NCI-H1436 treated with DMSO at 0.1 percent for 48 hours (cell line): ENCODE measurements at places on chromosomes 4 and X.

- DNase-seq, result no peak
Measured at GRCh38 chr4:138389976-138390685, 148.0 kb upstream of the SLC7A11 start.

- no peak for DNase-seq
Measured at GRCh38 chr4:102500352-102500695, 835 bp upstream of the NFKB1 start.

DNA sequence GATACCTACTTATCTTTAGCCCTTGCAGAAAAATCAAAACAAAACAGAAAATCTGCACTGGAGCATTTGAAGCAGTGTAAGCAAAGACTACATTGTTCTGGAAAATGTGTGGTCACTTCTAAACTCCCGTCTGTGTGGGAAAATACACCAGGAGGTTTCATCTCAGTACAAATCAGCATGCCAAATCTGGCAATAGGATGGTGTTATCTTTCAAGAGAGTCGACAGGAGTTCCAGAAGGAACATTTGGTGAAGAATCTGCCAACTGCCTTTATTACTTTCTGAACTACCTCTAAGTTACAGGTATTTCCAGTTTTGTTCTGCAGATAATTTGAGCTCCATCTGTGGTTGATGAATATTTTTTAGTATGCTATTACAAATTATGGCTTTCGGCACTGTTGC lies 1348.0 kb downstream of the RAPGEF2 start:
- no peak for DNase-seq

DNA sequence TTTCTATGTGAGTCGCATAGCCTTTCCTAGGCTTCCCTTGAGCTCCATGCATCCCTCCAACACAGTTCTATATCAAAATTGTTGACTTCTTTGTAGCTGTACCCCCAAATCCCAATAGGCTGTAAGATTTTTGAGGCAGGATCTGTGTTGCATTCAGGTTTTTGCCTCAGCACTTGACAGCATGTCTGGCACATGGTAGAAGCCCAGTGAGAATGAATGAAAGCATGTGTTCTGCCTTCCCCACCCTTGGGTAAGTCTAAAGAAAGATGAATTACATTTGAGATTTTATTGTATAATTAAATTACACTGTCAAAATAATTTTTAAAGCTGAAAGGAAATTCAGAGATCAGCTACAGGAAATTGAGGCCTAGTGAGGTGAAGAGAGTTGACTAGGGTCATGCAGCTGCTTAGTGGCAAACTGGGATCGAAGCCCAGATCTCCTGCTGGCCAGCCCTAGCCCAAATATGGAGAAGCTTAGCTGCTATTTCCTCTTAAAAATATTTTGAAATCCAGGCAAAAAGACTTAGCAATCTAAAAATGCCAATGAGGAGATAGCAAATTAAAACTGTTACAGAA lies 122.5 kb downstream of the SPATA18 start:
- no peak for DNase-seq

GRCh38 chr4:51890760-51891159 lies 47.8 kb downstream of the DCUN1D4 start:
- no peak for DNase-seq

- no peak for DNase-seq
Measured at GRCh38 chrX:131895807-131896206, 127.3 kb upstream of the STK26 start.

DNA sequence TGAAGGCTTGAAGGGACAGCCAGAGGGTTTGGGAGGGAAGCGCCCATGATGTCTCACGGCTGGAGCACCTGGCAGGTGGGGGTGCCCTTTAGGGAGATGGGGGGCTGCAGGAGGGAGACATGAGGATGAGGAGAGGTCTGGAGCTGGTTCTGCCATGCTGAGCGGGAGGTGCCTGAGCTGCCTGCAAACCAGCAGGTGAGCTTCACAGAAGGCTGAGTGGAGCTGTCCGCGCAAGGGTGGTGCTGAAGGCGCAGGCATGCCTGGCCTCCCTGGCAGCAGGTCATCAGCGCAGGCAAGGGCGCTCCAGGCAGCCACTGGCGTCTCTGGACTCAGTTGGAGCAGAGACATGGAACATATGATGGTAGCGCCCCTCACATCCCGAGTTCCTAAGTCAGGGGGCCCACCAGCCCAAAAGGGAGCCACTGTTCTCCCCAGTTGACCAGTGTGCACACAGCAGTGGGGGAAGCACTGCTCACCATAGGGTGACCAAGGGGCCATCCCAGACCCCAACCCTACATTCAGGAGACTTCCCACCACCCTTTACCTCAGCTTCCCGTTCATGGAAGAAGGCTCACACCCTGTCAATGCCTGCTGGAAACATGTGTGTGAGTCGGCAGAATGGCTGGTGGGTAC lies 25.8 kb downstream of the ADRA2C start:
- no peak for DNase-seq

DNA sequence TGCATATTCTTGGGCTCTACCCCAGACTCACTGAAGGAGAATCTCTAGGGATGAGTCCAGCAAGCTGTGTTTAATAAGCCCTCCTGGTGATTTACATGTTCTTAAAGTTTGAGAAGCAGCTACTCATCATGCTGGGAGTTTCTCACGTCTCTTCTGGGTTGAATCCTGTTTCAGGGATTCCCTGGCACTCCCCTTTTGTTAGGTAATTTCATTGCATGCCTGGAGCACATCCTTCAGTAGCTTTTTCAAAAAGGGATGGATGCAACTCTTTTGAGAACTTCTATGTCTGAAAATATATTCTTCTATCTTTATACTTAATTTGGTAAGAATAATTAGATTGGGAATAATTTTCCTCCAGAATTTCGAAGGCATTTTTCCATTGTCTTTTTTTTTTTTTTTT lies 4.4 kb downstream of the EVC start:
- no peak for DNase-seq

DNA sequence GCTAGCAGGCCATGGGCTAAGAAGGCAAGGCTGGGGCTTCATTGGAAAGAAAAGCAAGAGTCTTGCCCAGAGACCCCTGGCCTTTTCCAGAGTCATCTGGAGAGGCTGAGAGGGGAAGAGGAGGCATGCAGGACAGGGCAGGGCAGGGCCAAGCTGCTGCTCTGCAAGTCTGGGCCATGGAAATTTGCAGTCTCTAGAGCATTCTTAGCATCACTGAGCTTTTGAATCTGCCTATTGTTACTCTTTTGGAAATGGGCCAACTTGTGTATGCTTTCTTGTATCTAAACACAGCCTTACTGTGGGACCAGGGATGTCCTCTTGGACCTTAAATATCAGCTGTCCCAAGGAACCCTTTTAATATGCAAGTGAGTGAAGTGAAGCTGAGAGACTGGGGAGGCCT lies 560.5 kb downstream of the MID1IP1 start:
- no peak for DNase-seq

DNA sequence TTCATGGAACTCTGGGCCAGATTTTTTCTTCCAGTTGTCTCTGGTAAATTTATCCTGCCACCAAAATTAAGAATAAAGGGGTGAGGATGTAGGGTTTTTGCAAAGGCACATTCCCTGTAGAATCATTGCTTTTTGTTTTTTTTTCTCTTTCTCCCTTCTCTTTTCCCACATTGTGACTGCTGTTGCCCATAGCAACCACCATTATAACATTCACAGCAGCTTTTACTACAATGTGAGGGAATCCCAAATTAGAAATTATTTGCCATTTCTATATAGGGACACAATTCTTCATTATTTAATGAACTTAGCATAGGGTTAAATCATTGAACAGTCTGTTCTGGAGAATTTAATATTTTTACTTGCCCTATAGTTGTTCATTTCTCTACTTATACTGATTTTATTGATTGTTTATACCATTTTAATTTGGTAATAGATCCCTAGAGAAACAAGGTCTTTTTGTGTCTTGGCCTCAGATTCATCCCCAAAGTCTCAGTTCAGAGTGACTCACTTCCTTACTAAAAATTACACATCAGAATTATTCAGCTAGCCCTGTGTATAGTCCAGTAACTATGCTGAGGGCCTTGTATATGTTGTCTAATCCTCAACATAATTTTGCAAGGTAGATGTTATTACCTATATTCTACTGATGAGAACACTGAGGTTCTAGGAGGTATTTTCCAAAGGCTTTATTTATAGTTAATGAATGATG lies 80.8 kb upstream of the ANK2 start:
- DNase-seq, result no peak

- DNase-seq, result no peak
Measured at GRCh38 chrX:65690057-65690855, 22.8 kb downstream of the MSN start.

DNA sequence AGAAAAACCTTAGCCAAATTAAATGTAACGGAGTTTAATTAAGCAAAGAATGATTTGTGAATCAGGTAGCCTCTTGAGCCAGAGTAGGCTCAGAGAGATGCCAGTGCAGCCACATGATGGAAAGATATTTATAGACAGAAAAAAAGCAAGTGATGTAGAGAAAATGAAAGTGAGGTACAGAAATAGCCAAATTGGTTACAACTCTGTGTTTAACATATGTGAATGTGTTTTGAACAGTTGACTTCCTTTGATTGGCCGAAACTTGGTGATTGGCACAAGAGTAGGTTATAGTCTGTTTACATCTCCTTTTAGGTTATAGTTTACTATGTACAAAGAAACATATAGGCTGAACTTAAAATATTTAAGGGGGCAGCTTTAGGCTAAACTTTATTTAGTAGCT lies 459.9 kb upstream of the BOD1L1 start:
- no peak for DNase-seq

GRCh38 chr4:176565049-176565448 lies 227.7 kb downstream of the VEGFC start:
- no peak for DNase-seq

DNA sequence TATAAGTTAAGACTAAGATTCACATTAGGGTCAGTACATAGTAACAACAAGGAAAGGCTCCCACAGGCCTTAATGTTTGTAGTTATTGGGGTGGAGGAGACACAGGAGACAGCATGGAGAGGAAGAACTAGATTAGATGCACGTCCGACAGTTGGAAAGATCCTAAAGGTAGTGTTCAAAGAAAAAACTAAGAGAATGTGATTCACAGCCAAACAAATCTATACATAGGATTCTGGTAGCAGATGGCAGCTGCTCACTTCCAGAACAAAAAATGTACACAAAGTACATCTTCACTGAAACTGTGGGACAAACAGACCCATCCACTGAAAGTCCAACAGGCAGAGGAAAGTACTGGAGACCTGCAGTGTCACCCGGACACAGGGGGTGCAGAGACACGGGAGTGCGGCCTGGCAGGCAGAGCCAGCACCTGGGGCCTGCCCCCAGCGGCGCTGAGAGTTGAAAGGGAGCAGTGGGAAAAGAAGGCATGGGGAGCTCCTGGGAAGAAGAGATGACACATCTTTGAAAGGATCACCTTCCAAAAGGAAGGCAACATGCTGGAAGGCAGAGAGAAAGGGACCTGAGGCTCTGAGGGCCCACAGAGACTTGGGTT lies 40.0 kb downstream of the NELFA start:
- DNase-seq, result no peak

DNA sequence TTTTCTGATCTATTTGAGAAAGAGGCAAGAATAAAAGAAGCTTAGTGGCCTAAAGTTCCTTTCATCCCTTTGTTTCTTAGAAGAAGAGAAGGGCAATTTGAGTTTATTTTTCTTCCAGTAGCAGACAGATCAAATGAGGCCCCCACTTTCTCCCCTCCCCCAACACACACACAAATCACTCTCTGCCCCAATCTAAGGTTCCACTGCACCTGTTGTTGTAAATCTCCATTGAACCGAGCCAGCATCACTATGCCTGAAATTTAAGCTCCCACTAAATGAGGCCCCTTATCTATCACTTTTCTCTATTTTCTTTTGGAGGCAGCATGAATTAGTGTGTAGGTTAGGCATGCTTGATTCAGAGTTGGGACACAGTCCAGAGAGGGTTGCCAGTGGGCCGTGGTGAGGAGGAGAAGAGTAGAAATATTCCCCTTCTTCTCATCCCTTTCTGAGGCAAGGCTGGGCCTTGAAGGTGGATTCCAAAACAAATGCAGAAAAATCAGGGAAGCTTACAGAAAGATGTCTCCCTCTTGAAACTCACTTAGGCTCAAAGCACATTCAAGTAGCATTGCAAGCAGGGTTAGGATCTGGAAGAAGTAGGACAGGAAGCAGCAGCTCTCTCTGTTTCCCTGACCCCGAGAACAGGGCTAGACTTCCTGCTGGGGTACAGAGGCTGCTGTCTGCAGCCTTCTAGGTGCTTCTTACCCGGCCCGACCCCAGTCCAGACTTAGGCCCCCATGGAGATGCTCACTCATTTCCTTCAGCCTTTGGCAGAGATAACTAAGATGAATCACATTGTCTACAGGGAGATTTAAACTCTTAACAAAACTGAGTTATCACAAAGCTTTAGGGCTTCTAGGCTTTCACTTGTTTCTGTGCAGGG lies 70.7 kb downstream of the RASL11B start:
- DNase-seq, result no peak

GRCh38 chr4:8101213-8102075 lies 57.2 kb downstream of the ABLIM2 start:
- DNase-seq, result no peak

DNA sequence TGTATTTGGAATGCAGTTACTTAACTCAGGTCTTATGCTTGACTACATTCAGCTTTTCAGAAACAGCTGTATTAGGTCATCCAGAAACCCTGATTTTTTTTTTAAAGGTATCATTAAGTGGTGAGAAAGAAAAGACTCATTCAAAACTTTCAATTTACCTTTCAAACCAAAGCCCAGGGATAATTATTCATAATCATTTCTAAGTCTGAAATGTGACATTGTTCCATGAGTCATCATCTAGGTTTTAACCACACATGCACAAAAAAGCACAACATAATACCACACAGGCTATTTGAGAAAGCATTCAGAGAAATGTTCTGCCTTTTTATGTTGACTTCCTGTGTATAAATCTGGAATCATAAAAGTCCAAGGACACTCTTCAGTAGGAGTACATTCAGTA lies 288.2 kb downstream of the IL1RAPL2 start:
- no peak for DNase-seq

- DNase-seq, result no peak
Measured at GRCh38 chrX:11704725-11705495, 39.2 kb upstream of the ARHGAP6 start.

- no peak for DNase-seq
Measured at GRCh38 chr4:112083587-112084347, 61.5 kb upstream of the FAM241A start.

DNA sequence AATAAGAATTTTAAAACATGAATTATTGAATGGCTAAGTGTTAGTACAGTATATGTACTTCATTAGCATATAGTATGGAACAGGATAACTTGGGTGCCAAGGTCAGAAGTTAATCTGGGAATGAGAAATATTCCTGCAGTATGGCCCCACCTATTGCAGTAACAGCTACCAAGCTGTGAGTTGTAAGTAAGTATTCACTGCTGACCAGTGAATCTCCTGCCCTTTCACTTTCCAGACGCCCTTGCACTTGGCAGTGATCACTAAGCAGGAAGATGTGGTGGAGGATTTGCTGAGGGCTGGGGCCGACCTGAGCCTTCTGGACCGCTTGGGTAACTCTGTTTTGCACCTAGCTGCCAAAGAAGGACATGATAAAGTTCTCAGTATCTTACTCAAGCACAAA lies 105.1 kb downstream of the NFKB1 start:
- DNase-seq, result no peak

DNA sequence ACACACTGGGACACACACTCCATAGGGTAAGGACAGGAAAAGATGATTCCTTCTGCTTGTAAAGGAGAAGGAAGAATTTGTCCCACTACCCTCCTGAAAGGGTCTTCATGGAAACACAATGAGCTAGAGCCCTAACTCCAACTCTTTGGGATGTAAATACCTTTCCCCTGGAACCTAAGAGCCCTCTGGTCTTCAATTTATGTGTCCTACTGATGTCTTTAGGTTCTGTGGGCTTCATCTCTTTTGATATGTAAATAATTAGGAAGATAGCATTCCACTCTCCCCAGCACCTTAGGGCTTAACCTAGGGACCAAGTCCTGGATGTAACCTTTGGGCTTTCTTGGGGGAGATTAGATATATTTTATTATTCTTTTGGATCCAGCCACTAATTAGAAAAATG lies 38.3 kb downstream of the PF4 start:
- DNase-seq, result no peak

- DNase-seq, result no peak
Measured at GRCh38 chrX:100973411-100973810, 3.9 kb downstream of the ARL13A start.
